ENCODE measurements at places on chromosomes 11 and 22.

DNA sequence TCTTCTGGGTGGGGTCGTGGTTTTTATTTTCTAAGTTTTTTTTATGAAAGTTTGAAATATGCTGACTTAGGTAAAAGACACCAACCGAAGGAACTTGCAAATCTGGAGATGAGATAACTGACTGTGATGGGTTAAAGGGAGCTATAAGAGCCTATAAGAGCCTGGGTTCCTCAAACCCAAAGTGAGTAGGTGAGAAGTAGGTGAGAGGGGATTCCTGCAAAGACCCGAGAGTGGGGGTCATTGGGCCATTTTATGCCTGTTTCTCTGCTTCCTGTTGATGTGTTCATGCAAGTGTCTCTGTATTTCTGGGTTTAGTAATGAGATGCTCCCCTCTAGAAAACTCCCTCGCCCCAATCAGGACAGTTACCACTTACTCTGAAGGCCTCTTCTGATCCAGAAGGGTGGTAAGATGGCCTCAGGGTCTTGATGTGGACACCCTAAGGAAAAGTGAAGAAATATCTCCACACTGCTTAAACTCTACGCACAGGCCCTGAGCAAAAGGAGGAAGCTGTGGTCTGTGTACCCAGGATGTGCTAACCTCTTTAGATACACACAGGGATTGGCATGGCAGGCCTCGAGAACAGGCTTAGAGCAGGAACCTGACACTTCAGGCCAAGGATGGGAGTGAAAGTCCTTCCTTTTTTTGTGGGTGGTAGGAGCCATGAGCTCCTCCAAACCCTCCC is 1.8 kb downstream of the FLI1 start:
- DNase-seq = no peak

DNA sequence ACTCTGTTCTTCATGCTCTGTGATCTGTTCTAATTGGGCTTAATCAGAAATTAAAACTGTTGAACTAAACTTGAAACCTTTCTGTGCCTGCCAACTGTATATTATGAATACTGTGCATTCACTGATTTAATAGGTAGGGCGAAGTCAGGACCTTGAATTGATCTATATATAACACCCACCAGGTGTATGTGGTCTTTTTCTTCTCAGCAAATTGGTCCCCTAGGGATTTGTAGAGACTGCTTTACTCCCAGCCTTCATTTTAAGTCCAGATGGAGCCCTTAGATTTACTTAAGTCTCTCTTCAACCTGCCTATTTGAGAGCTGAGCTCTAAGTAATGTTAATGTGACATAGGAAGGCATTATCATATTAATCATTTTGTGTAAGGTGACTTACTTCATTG is 257.5 kb downstream of the TMEM135 start:
- DNase-seq = no peak

DNA sequence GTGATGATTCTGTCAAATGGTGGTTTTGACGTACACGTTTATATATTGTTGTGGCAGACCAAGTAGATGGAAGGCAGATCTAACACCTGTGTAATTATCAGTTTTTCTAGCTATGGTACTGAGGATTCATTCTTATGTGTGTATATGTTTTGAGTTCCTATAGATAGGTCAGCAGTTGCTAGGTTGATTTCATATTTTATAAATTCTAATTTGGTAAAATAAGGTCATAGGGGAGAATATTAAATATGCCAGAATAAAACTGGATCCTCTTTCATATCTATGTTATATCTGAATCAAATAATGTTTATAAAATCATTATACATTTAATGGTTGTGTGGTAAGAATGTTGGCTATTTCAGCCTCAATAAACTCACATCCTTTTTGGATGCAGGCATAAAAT is 27.6 kb downstream of the HIPK3 start:
- DNase-seq = no peak

GRCh38 chr11:102237096-102237735 is 80.1 kb upstream of the BIRC3 start:
- no peak for DNase-seq

DNA sequence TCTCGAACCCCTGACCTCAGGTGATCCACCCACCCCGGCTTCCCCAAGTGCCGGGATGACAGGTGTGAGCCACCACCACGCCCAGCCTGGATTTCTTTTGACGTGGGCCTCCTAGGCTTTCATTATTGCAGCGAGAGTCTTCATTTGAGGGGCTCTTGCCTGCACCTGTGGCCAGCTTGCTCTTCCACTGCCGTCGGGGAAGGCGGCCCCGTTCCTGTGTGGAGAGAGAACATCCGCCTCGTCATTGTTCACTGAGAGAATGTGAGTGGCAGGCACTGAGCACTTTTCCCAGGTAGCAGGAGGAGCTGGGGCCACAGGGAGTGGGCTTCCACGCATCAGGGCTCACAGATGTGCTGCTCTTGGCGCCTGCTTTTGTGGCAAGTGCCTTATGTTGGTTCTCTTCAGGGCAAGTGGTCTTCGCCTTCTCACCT is 365.0 kb downstream of the TBC1D22A start:
- no peak for DNase-seq

GRCh38 chr11:15764326-15764725 is 592.0 kb downstream of the SOX6 start:
- DNase-seq = no peak

DNA sequence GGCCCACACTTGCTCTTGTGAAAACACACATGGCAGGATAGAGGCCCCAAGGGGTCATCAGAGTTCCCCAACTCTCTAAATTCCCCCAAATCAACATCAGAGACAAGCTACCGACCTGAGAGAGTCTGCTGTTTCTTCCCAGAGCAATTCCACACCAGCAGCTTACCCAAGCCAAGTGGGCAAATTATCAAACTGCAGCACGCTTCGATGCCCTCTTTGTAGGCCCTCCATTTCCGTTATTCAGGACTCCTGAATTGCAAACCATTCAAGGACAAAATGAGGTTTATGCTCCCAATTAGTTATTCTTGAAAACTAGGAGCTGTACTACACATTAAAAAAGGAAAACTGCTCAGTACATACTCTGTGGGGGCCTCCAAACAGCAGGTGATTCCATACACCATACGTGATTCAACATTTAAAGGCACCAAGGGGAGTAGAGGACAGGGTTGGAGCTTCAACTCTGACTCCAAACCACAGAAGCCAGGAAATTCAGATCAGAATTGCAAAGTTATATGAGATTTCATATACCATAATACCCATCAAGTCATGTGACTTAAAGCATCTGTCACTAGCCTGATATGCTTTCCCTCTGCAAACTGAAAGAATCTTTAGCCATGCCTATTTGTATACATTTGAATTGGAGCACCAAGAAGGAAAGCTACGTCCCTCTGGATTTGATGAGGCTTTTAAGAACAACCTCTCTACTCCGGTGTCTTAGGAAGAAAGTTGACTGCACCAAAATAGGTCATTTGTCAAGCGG is 234.8 kb downstream of the CADM1 start:
- no peak for DNase-seq

DNA sequence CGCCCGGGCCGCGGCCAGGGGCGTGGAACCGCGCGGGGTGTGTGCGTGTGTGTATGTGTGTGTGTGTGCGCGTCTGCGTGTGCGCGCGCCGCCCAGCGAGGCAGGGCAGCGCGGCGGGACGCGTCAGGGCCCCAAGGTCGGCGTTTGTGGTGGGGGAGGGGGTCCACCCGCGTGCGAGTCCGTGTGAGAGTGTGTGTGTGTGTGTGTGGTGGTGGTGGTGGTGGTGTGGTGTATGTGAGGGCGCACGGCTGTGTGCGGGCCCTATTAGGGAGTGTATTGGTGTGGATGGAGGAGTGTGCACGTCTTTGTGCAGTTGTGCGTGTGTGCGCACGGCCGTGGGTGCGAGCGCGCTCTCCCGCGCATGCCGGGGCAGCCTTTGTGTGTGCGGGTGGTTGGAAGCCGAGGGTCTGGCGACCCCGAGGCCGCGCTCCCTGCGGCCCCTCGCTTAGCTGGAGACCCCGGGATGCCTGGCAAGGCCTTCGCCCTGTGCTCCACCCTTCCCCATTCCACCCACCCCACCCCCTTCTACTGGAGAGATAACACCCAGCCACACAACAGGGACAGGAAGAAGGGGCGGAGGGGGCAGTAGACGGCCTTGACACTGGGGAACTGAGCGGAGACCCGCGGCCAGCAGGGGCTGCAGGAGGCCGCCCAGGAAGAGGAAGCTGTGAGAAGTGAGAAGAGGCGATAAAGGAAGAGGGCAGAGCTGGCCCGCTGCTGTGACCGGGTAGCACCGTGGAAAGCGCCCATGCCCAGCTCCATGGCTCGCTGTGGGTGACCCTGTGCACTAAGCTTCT is 528 bp upstream of the ARRB1 start:
- peak; percentile 78 for DNase-seq

GRCh38 chr11:22151649-22152197 is 41.2 kb upstream of the ANO5 start:
- DNase-seq = no peak

Data from ovary (tissue), 10 donors.